Natural killer cell treated with Interleukin-12 subunit alpha and Interleukin-12 subunit beta and Interleukin-15 and Interleukin-18, amount 100 ng/mL, for 72 hours (primary cell): ENCODE measurements at places on chromosomes 6 and 20.

GRCh38 chr6:123118811-123119210 lies 122.8 kb downstream of the CLVS2 start:
- DNase-seq, result no peak

DNA sequence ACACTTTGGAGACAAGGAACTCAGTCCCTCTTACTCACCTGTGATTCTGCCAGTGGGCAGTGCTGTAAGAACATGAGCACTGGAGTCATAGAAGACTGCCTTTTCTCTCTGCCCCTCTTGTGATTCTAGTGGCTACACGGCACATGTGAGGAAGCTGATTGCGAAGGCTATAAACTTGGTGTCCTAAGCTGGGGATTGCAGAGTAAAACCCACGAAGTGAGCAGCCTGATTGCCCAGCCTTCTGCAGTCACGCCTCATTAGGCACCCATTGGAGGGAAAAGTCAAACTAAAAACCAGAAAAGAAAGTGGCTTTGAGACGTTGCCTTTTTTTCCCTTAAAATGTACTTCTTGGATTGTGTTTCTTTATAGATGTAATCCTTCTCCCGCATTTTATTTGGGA lies 748.4 kb upstream of the CHD6 start:
- no peak for DNase-seq

DNA sequence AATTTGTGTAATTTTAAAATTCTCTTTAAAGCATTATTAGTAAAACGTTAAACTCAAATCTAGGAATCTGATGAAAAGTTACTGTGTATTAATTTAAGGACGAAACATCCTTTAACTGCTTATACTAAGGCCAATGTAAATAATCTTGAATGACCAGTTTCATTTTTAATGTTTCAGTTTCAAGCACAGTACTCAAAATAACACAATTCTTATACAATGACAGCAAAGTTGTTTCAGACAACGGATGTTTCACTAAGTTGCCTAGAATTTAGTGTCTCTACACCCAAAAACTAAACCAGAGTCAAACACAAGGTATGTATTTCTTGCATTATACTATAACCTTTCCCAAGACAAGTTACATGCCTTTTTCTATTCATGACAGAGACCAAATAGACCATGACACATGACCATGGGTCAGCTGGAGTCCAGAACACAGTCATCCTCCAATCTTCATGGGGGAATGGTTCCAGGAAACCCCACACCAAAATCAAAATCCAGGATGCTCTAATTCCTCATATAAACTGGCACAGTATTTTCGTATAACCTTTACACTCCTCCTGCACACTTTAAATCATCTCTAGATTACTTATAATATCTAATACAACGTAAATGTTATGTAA lies 7.7 kb downstream of the PHIP start:
- DNase-seq, result no peak

DNA sequence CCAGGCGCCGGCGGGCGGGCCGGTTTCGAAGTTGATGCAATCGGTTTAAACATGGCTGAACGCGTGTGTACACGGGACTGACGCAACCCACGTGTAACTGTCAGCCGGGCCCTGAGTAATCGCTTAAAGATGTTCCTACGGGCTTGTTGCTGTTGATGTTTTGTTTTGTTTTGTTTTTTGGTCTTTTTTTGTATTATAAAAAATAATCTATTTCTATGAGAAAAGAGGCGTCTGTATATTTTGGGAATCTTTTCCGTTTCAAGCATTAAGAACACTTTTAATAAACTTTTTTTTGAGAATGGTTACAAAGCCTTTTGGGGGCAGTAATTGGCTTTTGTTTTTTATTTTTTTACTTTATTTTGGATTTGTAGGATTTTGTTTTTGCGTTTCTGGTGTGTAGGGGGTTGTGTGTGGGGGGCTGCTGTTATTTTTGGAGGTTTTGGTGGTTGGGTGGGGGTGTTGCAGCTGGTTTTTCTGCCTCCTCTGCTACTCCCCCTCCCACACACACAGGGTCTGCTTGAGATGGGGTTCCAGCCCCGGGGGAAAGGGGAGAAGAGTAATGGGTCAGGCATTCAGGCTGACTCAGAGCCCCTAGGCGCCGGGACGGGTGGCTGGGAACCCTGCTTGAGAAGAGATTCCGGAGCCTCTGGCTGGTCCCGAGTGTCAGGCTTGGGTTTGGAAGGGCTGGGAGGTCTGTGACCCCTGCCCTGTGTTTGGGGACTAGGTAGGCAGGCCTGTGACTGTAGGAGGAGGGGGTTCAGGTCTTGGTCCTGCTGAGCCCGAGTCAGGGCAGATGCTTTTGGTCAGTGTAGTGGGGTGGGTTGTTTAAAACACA lies 2.0 kb downstream of the CEBPB start:
- peak; percentile 83 for DNase-seq

DNA sequence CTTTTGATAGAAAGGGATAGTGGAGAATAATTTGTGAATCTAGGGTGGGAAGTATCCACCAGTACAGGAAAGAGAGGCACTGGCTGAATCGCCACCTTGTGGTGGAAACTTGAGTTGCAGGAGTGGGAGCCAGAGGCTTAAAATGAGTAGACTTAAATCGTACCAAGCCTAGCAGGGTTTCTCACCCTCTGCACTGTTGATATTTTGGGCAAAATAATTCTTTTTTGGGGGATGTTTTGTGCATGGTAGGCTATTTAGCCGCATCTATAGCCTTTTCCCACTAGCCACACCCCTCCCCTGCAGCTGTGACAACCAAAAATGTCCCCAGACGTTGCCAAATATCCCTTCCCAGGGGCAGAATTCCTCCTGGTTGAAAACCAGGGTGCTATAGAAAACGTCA lies 119.1 kb downstream of the DHX35 start:
- DNase-seq, result peak; percentile 87

- no peak for DNase-seq
These were observed 335.3 kb downstream of the CD83 start for GRCh38 chr6:14452567-14453527.

- no peak for DNase-seq
These were observed 75.7 kb downstream of the REPS1 start for GRCh38 chr6:138912308-138912707.

- no peak for DNase-seq
These were observed 49.5 kb downstream of the EPB41L2 start for GRCh38 chr6:131013495-131013894.

- no peak for DNase-seq
These were observed 14.4 kb downstream of the PPP1R3G start for GRCh38 chr6:5099537-5099936.

- no peak for DNase-seq
These were observed 110.0 kb upstream of the SYNDIG1 start for GRCh38 chr20:24359321-24360027.

DNA sequence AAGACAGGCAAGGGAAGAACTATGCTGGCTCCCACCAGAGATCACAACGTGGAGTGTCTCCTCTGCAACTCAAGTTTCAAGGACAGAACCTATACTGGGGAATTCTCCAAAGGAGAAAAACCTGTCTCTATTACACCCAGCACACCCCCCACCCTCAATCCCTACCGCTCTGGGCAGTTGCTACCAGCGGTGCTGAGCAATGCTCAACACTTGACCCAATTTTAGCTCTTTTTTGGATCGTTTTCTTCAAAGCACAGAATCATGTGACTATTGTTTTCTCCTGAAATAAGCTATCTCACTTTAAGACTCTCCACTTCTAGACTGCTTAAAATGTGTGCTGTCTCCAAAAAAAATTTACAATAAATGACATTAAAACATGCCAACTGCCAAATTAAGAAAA lies 23.3 kb downstream of the MAP7 start:
- no peak for DNase-seq

DNA sequence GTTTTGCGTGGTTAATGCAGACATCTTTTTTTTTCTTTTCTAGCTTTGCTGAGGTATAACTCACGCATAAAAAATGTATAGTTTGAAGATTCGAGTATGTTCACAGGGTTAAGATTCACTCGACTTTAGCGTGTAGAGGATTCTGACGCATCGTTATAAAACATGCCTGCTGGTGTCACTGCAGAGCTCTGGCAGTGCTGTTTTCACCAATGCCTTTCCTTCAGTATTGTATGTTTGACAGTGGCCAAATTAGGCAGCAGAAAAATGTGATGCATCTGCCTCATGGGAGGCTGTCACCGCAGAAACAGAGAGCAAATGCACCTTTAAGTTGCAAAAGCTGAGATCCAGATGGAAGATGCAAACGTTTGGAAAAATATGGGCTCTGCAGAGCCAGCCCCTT lies 18.0 kb upstream of the SIRPB2 start:
- DNase-seq, result no peak

DNA sequence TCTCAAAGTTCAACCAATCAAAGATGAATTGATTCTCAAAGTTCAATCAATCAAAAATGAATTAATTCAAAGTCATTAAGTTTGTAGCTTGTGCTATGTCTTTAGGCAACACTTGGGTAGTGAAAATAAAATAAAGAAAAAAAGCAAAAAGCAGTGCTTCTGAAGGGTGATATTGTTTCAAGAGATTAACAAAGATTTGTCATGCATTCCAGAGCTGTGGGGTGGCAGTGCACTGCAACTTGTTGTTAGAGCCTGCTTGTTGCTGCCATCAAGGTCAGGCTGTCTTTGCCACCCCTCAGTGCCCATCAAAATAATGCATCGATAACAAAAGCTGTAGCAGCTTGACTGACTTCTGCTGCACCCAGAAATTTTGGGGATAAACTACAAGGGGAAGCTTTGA lies 128.6 kb downstream of the RNF144B start:
- DNase-seq, result no peak

DNA sequence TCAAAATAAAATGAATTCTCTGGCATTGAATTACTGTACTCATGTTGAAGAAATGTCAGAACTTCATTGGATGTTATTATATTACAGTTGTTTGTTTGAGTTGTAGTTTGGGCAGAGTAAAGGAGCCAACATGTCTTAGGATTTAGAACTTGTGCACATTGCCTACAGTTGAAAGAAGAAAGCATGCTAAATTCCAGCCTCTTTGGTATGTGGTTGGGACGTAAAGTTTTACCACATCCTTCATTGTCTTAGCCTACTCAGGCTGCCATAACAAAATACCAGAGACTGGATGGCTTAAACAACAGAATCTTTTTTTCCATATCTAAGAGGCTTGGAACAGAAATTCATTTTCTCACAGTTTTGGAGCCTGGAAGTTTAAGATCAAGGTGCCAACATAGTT lies 42.4 kb downstream of the HFE start:
- DNase-seq, result no peak
